ENCODE measurements at places on chromosomes 7 and 10.

GRCh38 chr7:129169686-129170440 is 18.6 kb upstream of the SMO start:
- peak; percentile 3 for DNase-seq

- no peak for DNase-seq
These were observed 274.0 kb downstream of the CSTF2T start for GRCh38 chr10:51425431-51425830.

DNA sequence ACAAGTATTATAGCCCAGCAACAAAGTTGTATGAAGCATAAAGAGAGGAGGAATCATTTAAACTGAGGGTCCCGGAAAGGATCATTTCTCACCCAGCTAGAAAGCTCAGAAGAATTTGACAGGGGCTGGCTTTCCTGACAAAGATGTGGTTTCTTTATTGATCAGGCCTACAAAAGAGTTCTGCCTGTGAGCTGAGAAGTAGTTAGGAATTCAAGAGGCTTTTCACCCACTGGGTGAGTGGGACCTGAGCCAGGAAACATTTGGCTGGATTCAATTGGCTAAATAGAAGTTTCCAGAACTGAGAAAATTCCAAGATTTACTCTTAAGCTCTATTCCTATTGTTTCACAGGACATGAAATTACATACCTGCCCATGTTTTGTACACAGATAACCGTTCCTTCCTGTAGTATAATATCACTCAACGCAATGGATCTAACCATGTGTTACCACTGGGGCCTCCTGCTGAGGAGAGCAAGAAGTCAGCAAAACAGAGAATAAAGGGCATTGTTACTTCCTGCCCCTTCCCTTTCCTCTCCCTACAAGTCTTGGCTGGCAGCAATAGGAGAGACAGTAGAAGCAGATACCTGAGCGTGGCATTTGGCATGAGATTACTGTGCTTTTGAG is 53.9 kb upstream of the PAPSS2 start:
- DNase-seq, result no peak

DNA sequence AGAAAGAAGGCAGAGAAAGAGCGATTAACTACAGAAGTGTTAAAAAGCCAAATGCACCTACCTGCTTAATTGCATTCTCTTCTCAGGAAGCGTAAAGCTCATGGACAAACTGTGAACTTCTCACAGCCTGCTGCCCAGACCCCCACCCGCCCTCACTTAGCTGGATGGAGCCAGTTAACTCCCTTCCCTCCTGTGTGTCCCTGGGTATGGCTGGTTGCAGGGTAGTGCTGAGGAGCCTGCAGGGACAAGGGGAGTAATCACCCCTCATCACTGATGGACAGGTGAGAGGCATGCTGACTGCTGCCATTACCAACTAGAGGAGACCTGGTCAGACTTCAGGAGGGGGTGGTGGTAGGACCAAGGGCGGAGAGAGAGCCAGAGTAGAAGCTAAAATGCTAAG is 37.5 kb downstream of the ENO4 start:
- DNase-seq, result no peak

DNA sequence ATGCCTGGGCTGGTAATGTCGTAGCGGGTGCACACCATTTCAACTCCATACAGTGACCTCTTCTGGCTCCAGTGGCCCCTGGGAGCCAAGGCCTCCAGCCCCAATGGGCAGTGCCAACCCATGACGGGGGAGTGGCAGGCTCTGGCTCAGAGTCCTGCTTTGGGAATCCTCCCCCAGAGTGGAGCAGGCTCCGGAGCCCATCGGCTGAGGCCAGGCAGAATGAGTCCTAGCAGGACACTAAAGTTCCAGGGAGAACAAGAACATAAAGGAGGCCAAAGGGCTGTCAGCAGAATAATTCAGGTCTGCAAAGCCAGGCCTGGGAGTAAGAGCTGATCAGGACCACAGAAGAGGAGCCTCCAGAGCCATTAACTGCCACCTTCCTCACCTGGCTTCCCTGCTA is 33.3 kb downstream of the LBX1 start:
- DNase-seq, result no peak

Measured in CD4-positive, alpha-beta T cell treated with Interleukin-12 subunit alpha and Interleukin-12 subunit beta, for 1 hour (primary cell).